ENCODE measurements at places on chromosomes 11 and 22. TPM values are rescaled to one million over a fixed set of nuclear protein-coding genes. Genes with fewer than 3 reads are reported as not detected.

Gene KLHL35
- 1.5 TPM for total RNA-seq

Gene MMP13
- not detected for total RNA-seq

Gene WBP2NL
- total RNA-seq: 4.2 TPM

Gene CEND1
- 0.23 TPM for total RNA-seq

Gene LRRC74B
- not detected for total RNA-seq

Gene RAG1
- 1.1 TPM for total RNA-seq

DNA sequence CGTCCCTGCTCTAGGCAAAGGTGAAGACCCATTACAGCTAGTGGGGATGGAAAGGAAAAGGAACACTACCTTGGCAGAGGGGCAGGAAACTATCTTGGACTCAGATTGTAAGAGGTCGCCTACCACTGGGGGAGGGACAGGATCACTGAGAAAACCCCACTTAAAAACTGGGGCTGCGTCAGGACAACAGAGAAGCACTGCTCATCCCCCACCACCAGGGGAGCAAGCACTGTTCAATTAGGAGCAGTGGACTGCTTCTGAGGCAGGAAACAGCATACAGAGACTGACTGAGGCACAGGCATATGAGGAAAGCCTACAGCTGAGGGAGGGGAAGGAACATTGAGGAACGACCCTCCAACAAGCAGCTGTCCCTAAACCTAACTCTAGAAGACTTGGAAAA is 20.8 kb upstream of the DLAT start:
- no peak for DNase-seq

DNA sequence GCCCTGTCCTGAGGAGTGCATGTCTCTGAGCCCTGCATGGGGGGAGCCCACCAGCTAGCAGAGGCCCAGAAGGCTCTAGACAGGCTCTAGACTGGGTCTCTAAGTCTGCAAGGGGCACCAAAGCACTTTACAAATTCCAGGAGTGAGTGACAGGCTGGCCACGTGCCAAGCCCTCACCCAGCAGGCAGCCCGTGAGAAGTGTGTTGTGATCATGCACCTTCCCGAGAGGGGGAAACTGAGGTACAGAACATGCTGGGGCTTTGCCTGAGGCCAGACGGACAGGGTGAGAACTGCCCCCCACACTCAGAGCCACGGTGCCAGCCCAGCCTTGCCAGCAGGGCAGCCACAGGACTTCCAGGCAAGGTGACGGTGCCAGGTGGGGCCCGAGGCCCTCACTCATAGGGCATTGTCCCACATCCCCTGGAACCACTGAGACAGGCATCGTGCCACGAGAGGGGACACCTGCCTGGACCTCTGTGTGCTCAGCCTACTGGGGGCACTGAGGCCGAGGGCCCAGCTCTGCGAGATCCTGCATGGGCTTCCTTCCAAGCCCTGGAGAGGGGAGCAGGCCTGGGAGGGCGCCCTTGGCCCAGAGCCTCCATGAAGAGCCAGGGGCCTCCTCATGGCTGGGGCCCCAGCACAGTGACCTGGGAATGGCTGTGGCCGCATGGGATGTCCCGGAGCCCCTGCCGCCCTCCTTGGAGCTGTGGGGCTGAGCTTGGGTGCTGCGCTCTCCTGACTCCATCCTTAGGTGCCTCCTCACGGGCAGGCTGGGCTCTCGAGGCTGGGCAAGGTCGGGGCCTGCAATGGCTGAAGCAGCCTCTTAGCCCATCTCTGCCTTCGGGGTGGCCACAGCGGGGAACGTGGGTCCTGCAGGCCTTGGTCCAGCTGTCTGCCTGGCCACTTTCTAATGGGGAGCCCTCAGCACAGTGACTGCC is 121.5 kb downstream of the KCNQ1OT1 start:
- DNase-seq: peak; percentile 31

GRCh38 chr11:77672264-77672663 is 34.7 kb upstream of the CLNS1A start:
- DNase-seq: no peak

GRCh38 chr11:205221-206001 is 1.8 kb downstream of the BET1L start:
- no peak for DNase-seq

DNA sequence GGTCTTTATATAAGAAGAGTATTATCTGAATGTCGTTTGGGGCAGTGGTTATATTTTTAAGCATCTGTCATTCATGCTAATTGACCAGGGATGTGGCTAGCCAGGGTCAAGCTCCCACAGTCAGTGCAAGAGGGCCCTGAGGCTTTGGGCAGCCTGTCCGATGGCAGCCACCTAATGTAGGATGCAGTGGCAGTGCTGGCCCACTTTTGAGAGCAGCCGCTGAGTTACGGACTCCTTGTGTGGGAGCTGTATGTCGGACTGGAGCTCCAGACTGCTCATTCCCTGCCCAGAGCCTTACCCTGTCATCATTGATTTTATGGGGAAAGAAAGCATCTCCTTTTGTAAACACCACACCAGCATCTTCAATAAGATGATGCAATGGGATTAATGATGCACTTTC is 99.5 kb downstream of the SYT9 start:
- DNase-seq: no peak

- DNase-seq: peak; percentile 81
Measured at GRCh38 chr11:69088676-69089146, 40.0 kb downstream of the TPCN2 start.

GRCh38 chr11:35126000-35126878 is 12.7 kb upstream of the CD44 start:
- no peak for DNase-seq

DNA sequence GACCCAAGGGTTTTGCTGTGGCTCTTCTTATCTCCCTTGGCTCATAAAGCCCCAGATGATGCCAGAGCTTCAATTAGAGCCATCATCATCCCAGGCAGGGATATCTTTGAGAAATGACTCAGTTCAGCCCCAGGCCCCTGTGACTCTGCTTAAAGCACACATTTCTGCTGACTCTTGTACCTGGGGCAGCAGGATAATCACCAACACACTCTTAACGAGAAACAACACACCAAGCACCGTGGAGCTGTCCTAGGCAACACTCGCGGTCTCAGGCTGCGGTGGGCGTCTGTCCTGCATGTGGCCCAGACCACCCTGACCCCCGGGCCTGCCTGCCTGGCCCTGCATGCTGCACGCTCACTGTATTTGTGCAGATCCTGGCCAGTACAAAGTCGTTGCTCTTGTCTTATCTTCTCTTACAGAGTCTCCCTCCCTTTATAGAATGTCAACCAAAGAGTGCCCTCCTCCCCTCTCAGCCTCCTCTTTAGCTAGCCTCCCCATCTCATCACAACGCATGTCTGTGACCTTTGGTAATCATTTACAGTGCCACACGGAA is 114.2 kb upstream of the PARVA start:
- no peak for DNase-seq

GRCh38 chr11:9815486-9816136 is 151.7 kb downstream of the SWAP70 start:
- no peak for DNase-seq

- no peak for DNase-seq
Measured at GRCh38 chr11:122642472-122642922, 13.0 kb upstream of the UBASH3B start.

GRCh38 chr22:41943661-41944209 is 3.2 kb downstream of the CENPM start:
- DNase-seq: no peak

DNA sequence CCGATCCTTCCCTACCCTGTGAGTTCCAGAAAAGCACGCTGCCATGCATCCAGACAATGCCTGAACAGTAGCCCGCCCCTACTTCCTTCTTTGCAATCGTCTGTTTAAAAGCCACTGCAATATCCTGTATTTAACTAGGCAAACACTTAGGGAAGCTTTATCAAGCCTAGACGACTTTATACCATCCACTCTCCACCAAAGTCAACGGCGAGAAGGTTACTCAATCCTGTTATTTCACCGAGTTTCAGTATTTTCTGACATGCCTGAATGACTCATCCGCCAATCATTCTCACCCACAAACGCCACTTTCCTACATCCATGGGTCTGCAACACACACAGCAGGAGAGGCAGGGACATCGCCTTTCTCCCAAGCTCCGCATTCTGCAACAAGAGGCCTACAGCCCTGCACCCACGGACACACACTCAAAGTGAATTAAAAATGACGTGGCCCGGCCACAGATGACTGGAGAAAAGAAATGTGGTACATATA is 9.3 kb downstream of the CELSR1 start:
- no peak for DNase-seq

All from ureter (tissue), 1 donor.